Activated T-cell treated with anti-CD3 and anti-CD28 coated beads, Interleukin-2, amount 50 U/mL, for 72 hours (primary cell): ENCODE measurements at places on chromosomes 16 and 17. TPM values are rescaled to one million over a fixed set of nuclear protein-coding genes. Genes with fewer than 3 reads are reported as not detected.

GRCh38 chr17:59619035-59619297 is 729 bp upstream of the CLTC start:
- DNase-seq = no peak

- DNase-seq = no peak
Measured at GRCh38 chr16:67025210-67025550, 3.8 kb upstream of the CBFB start.

- DNase-seq = no peak
Measured at GRCh38 chr17:7147772-7148171, 31.4 kb downstream of the ASGR1 start.

- DNase-seq = no peak
Measured at GRCh38 chr17:57415751-57416207, 159.5 kb downstream of the MSI2 start.

The KRT20 gene
- not detected for total RNA-seq

The ZNF385C gene
- total RNA-seq = 1.6 TPM

The ZNF597 gene
- total RNA-seq = 4.5 TPM
